ENCODE measurements at places on chromosomes 3 and 15.

- DNase-seq: no peak
Measured at GRCh38 chr3:125006291-125006731, 49.5 kb downstream of the HEG1 start.

- DNase-seq: no peak
Measured at GRCh38 chr3:139308560-139308959, 35.3 kb upstream of the MRPS22 start.

DNA sequence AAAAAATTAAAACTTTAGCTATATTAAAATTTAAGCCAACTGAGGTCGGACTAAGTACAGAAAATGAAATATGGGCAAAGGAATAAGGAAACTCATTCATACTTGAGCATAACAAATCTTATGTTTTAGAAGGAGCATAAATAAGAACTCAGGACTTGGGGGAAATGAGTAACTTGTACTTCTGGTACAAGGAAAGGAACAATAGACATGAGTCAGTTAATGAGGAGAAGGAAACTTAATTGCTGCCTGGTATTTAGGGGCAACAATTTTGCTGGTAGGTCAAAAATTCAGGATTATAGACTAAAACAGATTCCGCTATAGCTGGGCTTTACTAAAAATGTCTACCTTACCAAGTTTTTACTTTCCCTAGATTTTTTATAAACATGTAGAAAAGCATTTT is 113.1 kb downstream of the MYO5A start:
- DNase-seq: no peak

DNA sequence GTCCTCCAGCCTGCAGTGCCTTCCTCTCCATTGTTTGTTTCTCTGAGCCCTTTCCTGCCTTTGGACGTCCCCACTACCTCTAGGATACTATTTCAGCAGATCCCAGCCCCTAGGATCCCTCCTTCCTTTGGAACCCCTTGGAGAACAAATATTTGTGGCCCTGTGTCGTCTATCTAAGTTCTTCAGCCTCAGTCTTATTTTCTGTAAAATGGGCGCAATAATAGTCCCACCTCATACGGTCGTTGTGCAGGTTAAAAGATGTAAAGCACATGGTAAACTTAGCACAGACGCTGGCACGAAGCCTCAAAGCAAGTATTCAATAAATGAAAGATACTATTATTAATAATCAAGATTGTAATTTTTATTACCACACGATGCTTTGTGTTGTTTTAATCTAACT is 122.0 kb downstream of the SV2B start:
- DNase-seq: no peak

DNA sequence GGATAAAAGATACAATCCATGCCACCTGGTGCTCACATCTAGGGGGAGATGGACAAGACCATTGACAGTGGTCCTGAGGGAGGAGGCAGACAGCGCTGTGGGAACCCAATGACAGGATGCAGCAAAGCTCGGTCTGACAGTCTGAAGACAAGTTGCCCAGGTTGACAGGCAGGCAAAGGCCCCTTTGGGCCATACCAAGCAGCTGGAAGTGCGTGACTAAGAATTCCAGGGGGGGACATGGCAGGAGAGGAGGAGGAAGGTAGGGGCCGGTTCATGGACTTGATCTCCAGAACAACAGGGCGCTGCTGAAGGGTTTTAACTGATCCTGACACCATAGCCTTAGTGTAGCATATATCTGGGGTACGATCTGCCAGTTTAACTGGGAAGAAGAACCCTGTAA is 83.4 kb downstream of the RPLP1 start:
- no peak for DNase-seq

Data from GM23248 (cell line).